Stimulated activated CD4-positive, alpha-beta T cell treated with anti-CD3 and anti-CD28 coated beads, TNF-alpha, amount 100 ng/mL, for 1 hour (primary cell): ENCODE measurements at places on chromosomes 13 and 19.

- DNase-seq = no peak
These were observed 16.5 kb upstream of the ERCC1 start for GRCh38 chr19:45440259-45440638.

DNA sequence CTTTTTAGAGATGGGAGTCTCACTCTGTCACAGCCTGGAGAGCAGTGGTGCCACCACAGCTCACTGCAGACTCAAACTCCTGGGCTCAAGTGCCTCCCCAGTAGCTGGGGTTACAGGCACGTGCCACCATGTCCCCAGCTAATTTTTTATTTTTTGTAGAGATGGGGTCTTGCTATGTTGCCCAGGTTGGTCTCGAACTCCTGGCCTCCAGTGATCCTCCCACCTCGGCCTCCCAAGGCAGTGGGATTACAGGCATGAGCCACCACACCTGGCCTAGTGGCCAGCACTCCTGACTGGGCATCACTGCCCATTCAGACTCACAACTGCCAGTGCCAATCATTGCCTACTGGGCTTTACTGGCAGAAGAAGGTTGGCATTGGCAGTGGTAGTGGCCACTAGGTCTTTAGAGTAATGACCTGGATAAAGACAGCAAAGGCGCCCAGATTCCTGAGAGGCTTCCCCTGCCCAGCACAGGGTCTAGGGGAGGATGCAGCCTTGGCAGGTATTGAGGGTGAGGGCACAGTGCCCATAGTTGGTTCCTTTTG lies 26.8 kb upstream of the SLC7A10 start:
- no peak for DNase-seq

DNA sequence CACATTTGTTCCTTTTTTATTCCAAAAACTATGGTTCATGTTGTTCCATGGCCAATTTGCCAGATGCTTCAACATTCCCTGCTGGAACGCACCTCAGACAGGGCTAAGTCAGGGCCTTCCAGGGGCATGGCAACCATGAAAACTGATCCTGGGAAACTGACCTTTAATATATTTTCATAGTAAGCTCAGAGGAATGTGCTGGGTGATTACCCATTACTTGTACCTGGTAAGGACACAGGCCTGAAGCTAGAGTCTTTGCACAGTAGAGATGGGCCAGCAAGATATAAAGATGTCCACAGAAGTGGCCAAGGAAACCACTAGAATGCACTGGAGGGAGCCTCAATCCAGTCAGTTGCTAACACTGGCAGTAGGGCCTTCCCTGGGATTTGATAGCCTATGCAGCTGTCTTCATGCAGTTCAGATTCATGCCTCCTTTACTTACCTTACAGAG lies 353.1 kb downstream of the ENOX1 start:
- no peak for DNase-seq

DNA sequence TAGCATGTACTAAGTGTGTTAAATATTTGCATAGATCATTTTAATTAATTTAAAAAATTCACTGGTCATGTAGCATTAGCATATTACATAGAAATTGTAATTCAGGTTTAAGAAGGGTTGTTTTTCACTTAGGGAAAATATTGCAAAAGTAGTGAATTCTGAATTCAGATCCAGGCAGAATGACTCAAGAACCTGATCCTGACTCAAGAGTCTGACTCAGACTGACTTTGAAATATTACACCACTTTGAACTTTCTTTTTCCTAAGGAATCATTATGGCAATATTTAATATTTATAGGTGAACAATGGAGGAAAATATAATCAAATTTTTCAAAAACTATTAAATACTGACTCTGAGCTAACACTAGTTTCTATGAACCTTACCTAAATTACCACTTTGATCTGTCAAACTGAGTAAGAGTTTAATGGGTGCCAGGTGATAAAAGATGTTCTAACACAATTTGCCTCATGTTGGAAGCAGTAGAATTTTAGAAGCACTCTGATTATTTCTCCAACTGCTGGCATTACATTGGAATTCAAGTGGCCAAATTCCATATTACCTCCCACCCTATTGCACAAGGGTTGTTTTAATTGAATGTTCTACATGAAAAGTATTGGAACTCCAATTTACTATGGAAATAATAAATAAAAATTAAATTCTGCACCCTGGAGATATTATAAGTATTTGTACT lies 261.6 kb downstream of the SLITRK1 start:
- no peak for DNase-seq

DNA sequence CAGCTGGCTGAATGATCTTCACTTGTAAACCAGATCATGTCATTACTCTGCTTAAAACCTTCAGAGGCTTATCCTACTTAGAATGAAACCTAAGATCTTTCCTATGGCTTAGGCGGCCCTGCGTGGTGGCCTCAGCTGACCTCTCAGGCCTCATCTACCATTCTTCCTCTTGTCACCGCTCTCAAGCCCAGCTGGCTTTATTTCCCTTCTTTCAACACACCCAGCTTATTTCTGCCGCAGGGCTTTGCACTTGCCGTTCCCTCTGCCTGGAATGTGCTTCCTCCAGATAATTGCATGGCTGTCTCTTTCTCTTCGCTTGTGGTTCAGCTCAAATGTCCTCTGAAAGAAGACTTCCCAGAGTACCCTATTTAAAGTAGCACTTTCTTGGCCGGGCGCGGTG lies 3.6 kb upstream of the ASF1B start:
- DNase-seq = no peak
